ENCODE measurements at places on chromosomes 13 and 19.

- no peak for DNase-seq
Measured at GRCh38 chr19:1173159-1173844, 766 bp downstream of the SBNO2 start.

DNA sequence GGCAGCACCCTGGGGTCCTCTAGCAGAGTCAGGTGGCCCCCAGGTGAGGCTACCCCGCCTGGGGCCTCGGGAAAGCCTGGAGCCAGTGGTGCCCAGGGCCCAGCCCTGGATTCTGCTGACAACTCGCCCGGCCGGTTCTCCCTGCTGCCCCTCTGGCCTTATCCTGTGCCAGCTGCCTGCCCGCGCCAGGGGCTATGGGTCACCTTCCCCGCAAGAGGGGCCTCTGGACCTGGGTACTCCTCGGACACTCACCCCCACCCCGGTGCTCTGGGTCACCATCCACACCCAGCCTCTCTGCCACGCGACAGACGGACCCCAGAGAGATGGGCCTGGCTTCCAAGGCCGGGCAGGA is 24.0 kb downstream of the ZBTB7A start:
- DNase-seq = no peak

DNA sequence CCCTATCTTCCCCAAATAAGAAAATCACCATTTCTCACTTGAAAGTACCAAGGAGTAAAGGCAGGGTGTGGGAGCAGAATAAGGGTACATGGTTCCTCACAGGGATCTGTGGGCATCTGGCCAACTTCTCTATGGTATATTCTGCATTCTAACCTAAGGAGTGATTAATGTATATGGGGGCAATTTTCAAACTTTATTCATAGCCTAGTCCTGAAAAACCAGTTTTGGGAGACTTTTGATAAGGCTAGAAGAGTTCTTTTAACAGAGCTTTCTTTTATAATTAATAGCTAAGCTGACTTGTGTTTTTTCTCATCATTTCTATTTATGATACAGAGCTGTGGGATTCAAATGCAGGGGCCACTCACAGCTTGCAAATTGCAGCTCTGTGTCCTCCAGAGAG is 852 bp downstream of the SCEL start:
- no peak for DNase-seq

DNA sequence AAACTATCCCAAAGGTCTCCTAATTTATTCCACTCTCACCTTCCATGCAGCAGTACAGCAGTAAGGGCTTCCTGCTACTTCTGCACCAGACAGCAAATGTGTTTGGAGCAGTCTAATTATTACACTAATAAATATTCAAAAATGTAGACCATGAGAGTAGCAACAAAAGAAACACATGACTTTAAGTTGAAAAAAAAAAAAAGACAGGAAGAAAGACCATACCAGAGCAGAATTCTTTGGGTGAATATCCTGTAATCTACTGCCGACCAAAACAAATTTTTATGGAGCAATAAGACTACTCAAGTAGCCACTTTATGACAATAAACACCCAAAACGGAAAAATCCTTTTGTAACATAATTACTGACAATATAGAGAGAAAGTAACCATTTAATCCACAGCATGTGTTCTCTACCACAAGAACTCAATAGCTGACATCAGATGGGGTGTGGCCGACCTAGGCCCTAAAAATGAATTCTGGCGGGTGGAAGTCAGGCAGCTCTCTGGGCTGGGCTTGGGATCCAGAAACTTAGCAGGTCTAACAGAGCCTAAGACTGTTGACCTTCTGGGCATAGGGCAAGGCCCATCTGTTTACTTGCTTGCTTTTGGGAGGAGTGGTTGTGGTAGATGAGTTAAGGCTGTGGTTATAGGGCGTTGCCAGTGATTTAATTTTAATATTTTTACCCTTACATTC is 4.6 kb downstream of the KLF12 start:
- DNase-seq = peak; percentile 28

DNA sequence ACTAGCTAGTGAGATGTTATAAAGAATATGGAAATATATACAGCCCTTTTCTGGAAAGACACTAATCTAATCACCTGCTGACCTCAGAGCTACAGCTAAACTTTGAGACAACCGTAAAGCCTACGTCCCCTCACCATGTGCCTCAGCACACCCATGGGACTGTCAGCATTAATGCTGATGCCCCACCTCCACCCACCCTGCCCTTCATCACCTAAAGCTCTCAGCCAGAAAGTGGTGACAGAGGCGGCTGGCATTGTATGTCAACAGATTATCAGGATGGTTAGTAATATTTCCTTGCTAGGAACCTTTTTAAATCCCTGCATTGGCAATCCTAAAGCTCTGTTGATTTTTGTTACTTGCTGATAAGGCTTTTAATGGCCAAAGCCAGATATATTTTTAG is 1177.9 kb downstream of the DIAPH3 start:
- no peak for DNase-seq

GRCh38 chr19:3096267-3096901 is 2.2 kb downstream of the GNA11 start:
- no peak for DNase-seq

DNA sequence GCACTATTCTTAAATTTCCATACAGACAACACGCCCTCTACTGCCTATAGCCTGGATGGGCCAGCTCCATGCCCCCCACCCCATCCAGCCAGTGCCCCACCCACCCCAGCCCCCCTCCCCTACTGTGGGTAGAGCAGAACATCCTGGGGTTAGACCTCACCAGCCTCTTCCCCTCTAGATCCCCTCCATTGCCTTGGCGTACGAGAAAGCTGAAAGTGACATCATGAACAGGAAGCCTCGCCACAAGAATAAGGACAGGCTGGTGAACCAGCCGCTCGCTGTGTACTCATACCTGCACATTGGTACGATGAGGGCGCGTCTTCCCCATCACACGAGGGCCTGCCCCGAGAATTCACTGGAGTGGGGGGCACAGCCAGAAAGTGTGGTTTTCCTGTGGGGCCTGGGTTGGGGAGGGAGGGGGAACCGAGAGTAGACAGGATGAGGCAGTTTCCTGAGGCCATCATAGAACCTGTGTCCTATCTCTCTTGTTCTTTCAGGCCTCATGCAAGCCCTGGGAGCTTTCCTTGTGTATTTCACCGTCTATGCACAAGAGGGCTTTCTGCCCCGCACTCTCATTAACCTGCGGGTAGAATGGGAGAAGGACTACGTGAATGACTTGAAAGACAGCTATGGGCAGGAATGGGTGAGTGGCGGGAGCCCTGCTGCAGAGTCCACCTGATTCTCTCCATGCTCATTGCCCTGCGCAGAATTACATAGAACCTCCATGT is 29.1 kb downstream of the ATP12A start:
- DNase-seq = no peak

DNA sequence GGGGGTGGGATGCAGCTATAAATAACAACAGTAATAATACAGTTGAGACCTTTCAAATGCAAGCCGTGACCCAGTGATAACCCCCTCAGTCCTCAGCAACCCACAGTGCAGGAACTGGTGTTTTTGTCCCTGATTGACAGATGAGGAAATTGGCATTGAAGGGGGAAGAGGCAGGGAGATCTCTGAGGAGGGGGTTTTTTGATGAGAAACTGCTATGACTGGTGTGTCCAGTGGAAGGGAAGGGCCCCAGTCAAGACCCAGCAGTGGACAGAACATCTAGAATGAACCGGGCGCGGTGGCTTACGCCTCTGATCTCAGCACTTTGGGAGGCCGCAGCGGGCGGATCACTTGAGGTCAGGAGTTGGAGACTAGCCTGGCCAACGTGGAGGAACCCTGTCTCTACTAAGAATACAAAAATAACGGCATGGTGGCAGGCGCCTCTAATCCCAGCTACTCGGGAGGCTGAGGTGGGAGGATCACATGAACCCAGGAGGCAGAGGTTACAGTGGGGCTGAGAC is 1.9 kb downstream of the MAP1S start:
- no peak for DNase-seq

DNA sequence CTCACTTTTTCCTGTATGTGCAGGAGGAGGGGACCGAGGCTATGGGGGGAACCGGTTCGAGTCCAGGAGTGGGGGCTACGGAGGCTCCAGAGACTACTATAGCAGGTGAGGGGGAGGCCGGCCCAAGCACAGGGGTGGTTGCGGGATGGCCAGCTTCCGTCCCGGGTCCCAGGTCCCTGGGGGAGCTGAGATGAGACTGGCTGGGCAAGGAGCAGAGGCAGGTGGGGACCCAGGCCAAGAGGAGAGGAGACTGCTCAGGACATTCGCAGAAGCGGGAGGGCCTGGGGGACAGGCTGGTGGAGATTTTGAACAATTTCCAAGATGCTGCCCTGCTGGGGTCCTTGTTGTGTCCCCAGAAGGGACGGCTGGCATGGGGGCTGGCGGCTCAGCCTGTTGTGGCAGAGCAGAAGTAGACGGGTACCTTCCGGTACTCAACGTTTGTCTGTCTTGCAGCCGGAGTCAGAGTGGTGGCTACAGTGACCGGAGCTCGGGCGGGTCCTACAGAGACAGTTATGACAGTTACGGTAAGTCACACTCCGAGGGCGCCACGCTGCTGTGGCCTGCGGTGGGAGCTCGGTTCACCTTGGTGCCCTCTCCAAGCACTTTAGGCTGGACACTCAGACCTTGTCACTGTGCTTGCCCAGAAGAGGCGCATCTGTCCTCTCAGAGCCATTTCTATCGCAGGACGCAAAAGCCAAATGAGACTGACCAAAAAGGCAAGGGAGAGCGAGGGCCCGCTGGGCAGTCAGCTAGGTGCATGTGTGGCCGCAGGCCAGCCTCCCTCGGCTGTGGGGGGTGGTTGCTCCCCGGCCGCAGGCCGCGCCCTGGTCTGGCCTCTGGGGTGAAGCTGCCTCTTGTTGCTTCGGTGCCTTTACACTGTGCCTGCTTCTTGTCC is 2.6 kb downstream of the CIRBP start:
- DNase-seq = no peak

GRCh38 chr13:98004107-98004506 is 50.6 kb downstream of the IPO5 start:
- DNase-seq = no peak

DNA sequence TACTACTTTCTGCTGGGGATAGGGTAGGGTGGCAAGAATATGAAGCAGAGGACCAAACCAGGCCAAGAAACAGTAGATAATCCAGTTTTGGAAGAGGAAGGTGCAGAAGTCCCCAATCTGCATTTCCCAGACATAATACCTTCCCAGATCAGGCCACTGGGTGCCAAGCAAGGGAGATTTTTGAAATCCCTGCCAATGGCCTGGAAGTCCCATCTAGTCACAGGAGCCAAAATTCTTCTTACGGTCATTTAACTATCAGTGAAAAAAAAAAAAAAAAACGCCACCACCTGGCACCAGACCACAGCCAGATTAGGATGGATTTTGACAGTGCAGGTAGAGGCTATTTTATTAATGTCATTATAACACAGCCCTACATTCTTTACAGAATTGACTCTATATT is 57.8 kb downstream of the ZC3H13 start:
- DNase-seq = no peak

DNA sequence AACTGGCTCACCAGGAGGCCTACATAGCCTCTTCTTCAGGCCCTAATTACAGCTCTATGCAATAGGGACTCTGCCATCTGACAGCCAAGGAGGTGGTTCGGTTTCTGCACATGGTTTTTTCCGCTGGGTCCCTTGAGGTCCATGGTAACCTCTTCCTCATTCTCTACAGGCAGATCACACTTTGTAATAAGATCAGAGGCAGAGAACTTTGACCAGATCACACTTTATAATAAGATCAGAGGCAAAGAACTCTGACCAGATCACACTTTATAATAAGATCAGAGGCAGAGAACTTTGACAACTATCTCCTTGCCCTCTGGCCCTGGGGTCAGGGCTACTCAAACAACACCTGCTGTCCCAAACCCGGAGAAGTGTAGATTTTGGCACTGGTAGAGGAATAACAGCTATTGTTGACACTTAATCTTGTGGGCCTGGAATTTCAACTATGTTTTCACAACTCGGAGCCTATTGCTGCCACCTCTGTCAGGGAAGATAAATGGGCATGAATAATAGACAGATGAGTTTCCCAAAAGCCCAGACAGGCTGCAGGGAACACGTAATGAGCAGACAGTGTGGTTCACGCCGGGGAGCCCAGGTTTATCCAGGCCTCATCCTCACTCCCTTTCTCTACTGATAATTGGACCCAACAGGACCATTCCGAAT is 246.1 kb downstream of the UQCRFS1 start:
- DNase-seq = no peak

- no peak for DNase-seq
Measured at GRCh38 chr19:53538378-53539109, 599 bp downstream of the ZNF331 start.

DNA sequence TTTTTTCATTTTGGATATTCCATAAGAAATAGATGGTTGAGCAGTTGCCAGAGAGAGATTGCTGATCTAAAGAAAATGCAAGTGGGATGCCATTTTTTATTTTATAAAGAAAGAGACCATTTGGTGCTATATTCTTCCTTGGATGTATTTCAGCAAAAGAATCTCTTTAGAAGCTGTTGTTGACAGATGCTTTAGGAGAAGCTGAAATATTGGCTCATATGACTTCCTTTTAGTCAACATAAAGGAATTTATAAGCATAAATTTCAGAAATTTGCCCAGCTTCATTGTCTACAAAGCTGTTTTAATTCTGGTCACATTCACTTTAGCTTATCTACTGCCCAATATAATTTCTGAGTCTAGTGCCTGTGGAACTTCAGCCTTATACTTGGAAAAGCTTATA is 36.9 kb downstream of the POLR1D start:
- no peak for DNase-seq

GRCh38 chr13:113210833-113211232 is 1.4 kb downstream of the CUL4A start:
- no peak for DNase-seq

- DNase-seq = no peak
Measured at GRCh38 chr13:84290386-84290785, 408.1 kb upstream of the SLITRK1 start.

GRCh38 chr13:79307866-79308298 is 98.2 kb downstream of the RBM26 start:
- DNase-seq = no peak

DNA sequence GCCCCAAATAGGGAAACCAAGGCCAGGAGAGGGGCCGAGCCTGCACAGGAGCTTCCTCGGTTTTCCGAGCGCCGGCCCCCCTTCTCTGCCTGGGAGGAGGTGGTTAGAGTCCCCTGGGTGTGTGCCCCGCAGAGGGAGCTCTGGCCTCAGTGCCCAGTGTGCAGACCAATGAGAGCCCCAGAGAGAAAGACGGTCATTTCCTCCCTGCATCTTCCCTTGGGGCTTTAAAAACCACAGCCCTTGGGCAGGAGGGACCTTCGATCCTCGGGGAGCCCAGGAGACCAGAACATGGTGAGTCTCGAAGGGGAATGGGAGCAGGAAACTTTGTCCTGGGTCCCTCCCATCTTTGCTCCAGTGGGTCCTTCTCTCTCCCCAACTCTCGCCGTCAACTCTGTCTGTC is at the start of gene C5AR1:
TSS of gene C5AR1 (plus strand) at position 254 of the 400 bp plus-strand sequence. CDS start at position 289, 35 bp downstream.
- DNase-seq = no peak

- DNase-seq = no peak
Measured at GRCh38 chr19:10681658-10682057, 19.6 kb upstream of the QTRT1 start.

Measured in GM04504 (cell line).